ENCODE measurements at places on chromosomes 2 and 18.
A peak's percentile ranks its signal among the peaks of the same experiment; 100 is the strongest.

DNA sequence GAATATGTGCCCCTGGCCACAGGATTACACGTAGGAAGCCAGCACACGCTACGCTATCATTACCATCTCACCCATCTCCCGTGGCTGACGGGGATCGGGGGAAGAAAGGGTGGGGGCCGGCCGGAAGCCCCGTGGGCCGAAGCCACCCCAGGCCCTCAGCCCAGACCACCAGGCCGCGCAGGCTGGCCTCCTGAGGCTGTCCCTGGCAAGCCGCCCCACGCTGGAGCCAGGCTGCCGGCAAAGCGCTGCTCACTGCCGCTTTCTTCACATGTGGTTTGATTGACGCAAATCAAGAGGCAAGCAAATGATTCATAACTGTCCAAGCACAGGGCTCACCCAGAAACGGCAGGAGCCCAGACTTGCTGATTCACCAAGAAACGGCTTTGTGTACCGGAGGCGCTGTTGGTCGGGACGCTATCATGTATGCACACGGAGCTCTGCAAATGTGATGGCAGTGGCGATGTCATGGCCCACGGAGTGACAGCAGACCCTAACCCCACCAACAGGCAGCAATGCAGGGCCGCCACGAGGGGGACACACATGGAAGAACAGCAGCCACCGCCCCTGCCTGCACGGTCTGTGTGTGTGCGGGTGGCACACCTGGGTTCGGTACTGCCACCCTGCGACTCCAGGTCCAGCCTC, 125.7 kb downstream of the HDAC4 start:
- peak; percentile 60 for DNase-seq

DNA sequence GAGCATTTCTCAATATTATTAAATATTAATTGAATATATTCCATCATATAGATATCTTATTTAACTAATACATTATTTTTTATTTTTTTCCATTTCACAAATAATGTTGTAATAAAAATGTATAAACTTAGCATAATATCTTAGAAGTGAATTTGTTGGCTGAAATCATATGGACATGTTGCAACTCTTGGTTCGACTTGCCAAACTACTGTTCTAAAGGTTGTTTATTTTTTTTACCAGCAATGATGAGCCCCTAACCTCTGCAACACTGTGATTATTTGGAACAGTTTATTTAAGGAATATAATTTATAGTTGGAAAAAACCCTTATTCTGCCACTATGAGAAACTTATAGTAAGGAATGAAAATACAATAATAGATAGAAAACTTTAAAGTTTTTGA, 8.8 kb upstream of the NAB1 start:
- DNase-seq, result no peak

DNA sequence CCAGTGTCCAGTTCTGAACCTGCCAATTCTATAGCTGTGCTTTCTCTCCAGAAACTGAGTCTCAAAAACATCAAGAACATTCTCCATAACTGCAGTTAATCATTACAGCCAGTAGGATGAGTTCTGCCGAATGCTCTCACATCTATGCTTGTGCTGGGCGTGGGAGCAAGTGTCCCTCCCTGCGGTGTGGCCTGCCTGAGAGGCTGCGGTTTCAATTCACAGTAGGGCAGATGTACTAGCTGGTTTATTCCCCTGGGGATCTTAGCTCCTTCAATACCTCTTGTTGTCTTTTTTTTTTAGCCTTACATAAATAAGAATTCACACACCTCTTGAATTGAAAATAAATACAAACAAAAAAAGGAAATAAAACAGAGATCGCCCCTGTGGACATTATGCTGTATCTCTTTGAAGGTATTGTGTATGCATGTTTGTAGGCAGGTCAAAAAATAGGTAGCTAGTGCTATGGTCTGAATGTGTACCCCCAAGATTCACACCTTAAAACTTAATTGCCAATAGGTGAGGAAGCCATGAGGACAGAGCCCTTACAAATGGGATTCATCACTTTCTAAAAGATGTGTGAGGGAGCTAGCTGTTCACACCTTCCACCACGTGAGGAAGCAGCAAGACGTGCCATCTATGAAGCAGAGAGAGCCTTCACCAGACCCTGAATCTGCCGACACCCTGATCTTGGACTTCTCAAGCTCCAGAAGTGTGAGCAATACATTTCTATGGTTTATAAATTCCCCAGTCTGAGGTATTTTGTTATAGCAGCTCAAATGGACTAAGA, 74.3 kb downstream of the BCL2L11 start:
- DNase-seq, result peak; percentile 39

- DNase-seq, result no peak
Measured at GRCh38 chr2:222982909-222983265, 69.1 kb upstream of the KCNE4 start.

DNA sequence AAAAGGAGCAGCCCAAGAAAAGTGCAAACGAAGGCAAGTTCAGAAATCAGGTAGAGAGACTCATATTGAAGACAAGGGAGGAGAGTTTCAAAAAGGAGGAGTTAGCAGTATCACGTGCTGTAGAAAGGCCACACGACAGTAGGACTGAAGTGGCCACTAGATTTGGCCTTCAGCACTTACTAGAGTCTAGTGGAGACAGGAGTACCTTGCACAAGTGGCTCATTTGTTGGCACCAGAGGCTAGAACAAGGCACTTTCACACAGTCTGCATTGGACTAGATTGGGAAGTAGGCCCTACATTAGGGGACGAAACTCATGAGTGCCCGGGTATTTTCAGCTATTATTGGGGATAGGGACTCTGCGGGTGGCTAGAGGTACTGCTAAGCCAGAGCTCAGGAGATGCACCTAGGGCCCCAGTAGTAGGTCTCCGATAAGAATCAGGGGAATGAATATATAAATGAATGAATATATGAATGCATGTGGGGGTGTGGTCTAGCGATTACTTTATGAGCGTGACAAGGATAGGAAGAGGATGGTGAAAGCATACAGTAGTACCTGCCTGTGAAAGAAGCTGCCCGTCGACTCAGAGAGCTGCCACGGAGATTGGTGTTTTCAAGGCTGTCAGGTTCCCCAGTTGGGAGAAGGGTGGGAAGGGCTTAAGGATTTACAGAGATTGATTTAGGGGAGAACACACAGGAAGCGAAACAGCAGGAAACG, 1.4 kb upstream of the NCOA1 start:
- DNase-seq, result no peak

DNA sequence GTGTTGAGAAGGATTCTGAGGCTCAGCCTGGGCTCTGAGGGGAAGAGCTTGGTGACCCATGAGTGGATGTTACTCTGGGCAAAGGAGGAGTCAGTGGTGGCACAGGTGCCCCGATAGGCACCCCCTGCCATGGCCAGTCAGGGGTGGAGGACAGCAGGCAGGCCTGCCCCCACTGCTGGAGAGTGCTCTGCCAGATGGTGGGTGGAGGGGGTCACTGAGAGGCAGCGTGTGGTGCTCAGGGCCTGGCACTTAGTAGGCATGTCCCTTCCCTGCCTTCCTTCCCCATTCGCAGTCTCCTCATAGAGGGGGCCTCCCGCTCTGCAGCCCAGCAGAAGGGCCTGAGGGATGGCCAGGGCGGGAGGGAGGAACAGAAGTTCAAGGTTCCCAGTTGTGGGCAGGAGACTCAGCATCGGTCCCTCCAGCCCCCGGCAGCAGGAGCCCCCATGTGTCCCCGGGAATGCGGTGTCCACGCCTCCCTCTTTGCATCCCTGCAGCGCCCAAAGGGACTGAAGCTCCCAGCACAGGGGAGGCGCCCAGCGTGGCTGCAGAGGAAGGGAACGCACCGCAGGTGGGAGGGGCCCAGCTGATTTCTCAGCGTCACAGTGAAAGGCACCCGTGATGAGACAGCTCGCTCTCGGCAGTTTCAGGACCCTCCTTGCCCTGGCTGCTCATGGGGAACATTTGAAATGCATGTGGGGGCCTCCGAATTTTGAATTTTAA, 5.7 kb upstream of the SNED1 start:
- DNase-seq, result no peak

- DNase-seq, result no peak
Measured at GRCh38 chr18:58527952-58528287, 101.0 kb downstream of the ALPK2 start.

- DNase-seq, result no peak
Measured at GRCh38 chr2:19125901-19126680, 232.3 kb downstream of the OSR1 start.

- no peak for DNase-seq
Measured at GRCh38 chr18:79796531-79797405, 970 bp upstream of the KCNG2 start.

GRCh38 chr2:189142893-189143759, 36.4 kb downstream of the COL5A2 start:
- DNase-seq, result peak; percentile 22

DNA sequence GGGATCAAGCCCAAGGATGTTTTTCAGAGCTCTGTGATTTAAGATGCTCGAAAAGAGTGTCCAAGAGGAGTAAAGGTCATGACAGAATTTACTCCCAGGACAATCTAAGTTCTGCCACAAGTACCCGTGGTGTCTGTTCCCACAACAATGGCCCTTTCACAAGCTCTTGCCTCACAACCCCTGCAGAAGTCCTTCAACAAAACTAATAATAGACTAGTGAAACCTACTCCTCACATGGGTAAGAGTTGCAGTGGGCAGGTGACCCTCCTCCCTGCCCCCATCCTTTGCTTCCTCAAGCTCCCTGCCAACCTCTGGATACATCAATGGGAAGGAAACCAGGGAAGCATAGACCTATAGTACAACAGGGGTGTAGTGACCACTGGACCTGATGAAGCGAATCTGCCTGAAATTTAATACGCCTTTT, 34.9 kb downstream of the PTCD3 start:
- no peak for DNase-seq

DNA sequence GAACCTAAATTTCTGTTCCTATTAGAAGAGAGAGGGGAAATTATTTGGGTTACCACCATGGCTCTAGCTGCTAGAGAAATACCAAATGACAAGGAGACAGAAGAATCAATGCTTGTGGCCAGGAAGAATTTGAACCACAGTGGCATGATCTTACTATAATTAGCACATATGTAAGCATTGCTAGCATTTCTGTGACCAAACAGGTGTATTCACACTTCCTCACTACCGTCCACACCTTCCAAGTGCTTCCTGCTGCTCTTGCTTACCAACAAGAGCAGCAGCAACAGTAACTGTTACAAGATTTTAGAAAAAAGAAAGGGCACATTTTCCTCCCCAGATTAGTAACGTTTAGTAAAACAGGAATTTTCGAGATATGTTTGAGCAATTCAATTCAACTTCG, 60.5 kb downstream of the CDH7 start:
- no peak for DNase-seq

DNA sequence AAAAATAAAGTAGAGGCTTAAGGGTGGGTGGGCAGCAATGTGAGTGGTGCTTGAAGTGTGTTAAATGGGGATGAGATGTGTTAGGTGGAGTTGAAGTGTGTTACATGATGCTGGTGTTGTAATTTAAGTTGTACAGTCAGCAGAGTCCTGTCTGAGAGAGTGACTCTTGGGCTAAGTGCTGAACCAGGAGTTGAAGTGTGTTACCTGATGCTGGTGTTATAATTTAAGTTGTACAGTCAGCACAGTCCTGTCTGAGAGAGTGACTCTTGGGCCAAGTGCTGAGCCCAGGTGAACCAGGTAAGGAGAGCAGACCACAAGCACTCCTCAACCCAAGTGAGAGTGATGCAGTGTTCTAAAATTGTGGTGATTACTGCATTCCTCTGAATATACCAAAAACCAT, 40.6 kb downstream of the LCLAT1 start:
- no peak for DNase-seq

GRCh38 chr2:25258847-25259736, 82.6 kb downstream of the DNMT3A start:
- no peak for DNase-seq

DNA sequence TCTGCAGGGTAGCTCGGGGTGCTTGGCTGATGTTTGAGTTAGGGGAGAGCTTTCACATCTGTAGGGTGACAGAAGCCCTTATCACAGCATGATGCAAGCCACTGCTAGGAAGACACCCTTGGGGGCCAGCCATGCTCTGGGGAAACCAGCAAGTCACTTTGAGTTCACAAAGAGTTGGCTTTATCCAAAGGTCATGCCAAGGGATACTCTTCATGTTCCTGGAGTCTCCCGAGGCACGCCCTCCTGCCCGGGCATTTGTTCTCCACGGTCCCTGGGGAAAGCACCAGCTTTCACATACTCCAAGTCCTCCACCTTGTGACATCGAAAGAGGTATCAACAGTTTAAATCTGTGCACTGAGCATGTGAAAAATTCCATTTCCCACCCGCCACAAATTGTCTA, 227.7 kb downstream of the VAPA start:
- no peak for DNase-seq

DNA sequence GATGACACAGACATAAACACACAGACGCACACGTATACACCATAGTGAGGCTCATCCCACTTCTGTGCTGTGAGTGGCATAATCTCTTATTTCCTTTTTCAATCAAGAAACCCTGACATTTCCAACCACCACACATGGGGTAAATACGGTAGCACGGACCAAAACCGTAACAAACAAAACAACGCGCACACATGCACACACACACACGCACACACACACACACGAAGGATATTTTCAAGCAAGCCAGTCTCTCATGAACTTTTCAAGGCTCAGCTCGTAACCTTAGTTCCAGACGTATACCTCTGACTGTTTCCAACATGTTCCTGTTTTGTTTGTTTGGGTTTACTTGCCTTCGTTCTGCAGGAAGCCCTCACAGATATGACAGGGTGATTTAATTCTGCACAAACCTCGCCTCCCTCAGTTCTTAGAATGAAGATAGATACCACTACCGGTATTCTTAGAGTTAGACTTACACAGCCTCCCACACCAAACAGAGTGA, 119.8 kb downstream of the BCL2 start:
- DNase-seq, result no peak

DNA sequence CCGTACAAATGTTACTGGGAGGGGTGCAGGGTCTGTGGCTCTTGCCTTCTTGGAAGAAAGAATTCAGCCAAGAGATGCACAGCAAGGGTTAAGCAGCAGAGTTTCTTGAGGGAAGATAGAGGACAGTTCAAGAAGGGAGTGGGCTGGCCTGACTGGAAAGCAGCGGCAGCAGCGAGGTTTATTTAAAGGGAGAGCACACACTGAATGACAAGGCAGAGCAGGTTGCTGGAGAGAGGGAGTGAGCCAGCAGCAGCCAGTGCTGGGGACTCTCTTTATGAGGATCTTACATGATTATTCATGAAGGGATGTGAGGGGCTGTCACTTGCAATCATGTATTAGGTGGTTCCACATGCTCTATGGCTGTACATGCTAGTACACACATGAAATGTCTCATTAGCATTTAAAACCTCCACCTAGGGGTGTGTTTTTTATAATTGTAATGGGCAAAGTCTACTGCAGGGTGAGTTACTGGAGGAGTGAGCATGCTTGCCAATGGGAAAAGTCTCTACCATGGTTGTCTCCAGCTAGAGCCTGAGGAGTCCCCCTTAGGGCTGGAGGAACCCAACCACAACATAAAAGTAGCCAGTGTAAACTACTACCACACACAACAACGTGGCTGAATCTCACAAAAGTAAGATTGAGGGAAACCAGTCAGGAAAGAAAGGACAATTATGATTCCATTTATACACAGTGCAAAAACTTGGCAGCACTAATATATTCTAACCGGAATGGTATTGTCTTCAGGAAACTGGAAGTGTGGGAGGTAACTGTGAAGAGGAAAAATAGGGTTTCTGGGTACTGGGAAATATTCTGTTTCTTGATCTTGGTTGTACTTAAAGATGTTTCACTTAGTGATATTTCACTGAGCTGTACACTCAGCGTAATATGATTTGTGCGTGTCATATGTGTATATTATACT, 87.6 kb upstream of the FAM110C start:
- no peak for DNase-seq

GRCh38 chr2:10095175-10095574, 15.0 kb upstream of the CYS1 start:
- DNase-seq, result no peak

Measured in hematopoietic multipotent progenitor cell treated with erythropoietin and hydrocortisone succinate and interleukin-3 and kit ligand, for 15 days (in vitro differentiated cells).